ENCODE measurements at places on chromosomes 3 and 15.

GRCh38 chr3:63870615-63871005, 6.9 kb downstream of the ATXN7 start:
- DNase-seq, result no peak

DNA sequence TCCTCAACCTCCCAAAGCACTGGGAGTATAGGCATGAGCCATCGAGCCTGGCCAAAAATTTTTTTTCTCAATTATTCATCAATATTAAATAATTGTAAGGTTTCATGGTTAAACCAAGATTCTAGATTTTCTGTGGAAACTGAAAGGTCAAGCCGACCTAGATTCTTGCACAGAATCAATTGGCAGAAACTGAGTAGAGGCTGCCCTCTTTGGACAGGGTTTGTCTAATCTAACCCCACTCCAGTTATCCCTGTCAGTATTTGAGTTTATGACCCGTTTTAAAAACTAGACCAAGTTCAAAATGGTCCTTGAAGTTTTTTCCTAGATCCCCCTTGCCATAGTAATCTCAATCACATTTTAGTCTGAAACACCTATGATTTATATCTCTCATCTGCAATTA, 8.6 kb upstream of the ADAM10 start:
- no peak for DNase-seq

DNA sequence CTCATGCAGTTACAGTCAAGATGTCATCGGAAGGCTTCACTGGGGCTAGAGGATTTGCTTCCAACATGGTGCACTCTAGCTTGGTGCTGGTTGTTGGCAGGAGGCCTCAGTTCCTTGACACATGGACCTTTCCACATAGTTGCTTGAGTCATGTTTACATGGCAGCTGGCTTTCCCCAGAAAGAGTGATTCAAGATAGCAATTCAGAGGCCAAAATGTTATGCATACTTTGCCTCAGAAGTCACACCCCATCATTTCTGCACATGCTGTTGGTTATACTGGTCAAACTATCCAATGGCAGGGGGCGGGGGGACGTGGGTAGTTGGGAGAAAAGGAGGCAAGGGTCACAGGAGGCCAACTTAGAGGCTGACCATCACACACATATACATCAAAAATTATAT, 58.7 kb downstream of the FOXB1 start:
- DNase-seq, result no peak

DNA sequence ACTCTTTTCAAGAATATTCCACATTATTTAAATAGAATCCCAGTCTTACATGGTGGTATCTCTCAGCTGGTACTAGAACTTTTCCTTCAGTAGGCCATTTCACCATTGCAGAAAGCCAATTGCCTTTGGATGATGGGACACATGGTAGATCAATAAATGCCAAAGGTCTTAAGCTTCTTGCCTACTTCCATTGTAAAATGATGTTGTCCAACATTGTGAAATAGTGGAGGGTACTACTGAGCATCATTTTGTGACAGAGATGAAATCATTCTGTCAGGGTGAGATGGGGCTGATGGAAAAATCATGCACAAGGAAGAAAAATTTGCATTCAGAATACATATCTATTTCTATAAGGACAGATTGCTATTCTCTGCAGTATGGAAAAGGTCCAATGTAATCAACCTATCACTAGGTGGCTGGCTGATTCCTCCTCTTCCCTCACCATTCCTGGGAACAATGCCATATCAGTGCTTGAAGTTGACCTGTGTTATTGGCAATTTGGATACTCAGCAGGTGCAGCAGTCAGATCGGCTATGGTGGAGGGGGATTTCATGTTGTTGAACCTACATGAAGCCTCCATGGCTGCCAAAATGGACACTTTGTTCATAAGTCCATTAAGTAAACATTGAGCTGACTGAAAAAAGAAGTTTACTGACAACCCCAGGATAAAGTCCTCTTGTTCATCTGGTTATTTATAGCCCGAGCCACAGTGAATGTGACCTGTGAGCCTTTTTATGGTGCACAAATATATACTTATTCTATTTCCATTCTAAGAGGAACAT, 596.9 kb upstream of the ARPP21 start:
- no peak for DNase-seq

GRCh38 chr3:94611596-94611995, 548.7 kb downstream of the NSUN3 start:
- DNase-seq, result no peak

DNA sequence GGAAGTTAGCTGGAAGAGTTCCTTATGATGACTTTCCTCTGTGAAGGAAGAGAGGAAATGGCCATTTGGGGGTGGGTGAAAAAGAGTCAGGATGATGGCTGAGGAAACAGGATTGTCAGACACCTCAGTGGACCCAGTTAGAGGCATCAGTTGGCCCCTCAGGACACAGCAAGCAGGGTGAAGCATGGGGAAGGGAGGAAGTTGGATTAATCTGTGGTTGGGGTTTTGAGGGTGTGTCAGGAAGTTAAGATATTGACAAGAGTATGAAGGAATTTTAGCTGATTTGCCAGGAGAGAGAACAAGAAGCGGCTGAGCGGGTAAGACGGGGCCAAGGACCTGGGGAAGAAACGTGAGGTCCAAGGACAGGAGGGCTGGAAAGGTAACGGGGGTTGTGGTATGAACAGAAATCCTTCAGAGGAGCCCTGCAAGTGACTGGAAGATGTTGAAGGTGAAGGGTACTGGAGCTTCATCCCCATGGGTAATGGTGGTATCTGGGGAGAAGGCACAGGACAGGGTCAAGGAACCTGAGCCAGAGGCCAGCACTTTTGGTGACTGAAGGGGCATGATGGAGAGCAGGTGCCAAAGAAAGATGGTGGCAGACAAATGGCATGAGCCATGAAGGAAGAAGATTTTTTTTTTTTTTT, 2.7 kb downstream of the UQCC5 start:
- DNase-seq, result no peak

DNA sequence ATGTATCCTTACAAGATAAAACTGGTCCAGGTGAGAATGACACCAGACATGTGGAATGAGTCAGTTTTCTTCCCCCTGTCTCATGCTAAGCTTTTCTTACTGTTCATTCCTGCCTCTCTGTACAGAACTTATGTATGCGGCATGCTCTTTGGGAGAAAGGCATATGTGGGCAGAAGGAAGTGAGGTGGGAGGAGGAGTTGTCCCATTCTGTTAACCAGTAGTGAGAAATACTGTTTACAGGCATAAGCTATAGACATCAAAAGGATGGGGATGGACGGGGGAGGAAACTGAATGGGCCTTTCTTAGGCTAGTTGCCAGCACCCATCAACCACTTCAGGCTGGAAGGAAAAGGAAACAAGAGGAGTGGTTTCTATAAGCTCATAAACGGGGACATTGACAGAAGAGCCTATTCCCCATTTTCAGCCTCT, 143.6 kb upstream of the BHLHE40 start:
- no peak for DNase-seq

DNA sequence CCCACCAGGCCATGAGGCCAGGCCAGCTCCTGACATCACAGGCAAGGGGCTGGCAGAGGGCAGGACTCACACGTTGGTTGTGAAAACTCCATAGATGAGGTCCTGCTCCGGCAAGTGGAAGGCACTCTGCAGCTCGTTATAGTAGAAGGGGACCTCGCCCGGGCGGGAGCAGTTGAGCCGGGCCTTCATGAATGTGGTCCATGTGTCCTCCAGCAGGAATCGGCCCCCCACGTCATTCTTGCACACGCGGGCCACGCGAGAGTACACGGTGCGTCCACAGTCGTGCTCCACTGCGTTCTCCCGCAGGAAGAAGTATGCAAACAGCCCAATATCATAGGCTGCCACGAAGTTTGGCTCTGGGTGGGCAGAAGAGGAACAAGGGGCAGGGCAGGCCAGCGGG, 101.2 kb downstream of the SEMA5B start:
- peak; percentile 11 for DNase-seq

GRCh38 chr15:34663101-34663500, 79.7 kb upstream of the GOLGA8B start:
- no peak for DNase-seq

- peak; percentile 1 for DNase-seq
These were observed 10.2 kb upstream of the SKOR1 start for GRCh38 chr15:67815036-67815592.

GRCh38 chr15:73821181-73821580, 52.2 kb upstream of the TBC1D21 start:
- DNase-seq, result no peak

GRCh38 chr3:163916596-163917560, 1161.4 kb downstream of the SI start:
- no peak for DNase-seq

DNA sequence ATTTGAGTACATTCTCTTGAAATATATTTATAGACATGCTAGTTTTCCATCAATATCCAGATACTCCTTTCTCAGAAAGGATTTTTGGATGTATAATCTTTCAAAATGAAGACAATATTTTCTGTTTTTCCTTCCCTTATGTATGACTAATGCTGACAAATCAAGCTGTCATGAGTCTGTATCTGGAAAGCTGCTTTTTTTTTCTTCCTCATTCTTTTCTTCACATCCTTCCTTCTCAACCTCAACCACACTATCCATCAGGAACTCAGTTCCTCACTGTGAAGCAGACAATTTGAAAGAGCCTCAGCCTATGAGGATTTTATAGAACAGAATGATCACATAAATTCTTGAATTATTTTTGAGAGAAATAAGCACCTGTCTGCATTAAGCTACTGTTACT, 335.9 kb upstream of the EPHA6 start:
- DNase-seq, result no peak

DNA sequence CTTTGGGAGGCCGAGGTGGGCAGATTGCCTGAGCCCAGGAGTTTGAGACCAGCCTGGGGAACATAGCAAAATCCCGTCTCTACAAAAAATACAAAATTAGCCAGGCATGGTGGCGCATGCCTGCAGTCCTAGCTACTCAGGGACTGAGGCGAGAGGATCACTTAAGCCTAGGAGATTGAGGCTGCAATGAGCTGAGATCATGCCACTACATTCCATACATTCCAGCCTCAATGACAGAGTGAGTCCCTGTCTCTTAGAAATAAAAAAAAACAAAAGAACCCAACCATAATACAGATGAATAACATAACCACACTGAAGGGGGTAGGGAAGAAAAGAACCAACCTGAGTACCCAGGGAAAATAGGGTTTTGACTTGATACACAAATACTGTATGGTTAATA, 19.7 kb upstream of the CGNL1 start:
- DNase-seq, result no peak

- no peak for DNase-seq
These were observed 81.2 kb downstream of the MDFIC2 start for GRCh38 chr3:70231266-70231701.

DNA sequence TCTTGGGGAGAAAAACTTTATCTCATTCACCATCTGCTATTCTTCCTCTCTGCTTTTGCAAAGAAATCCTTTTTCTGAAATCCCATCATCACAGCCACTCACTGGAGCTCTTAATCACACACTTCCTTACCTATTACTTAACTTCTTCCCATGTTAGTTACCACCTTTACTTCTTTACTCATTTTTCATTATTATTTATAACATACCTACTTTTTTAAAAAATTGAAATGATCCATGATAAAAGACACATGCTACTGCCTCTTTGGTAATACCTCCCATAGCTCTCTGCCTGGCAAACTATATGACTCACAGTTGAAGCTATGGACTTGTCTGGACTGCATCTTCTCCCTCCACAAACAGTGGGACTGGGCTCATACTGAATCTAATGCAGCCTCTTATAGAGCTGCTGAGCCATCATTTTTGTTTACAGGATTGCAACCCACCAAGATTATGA, 150.3 kb downstream of the TNIK start:
- no peak for DNase-seq

DNA sequence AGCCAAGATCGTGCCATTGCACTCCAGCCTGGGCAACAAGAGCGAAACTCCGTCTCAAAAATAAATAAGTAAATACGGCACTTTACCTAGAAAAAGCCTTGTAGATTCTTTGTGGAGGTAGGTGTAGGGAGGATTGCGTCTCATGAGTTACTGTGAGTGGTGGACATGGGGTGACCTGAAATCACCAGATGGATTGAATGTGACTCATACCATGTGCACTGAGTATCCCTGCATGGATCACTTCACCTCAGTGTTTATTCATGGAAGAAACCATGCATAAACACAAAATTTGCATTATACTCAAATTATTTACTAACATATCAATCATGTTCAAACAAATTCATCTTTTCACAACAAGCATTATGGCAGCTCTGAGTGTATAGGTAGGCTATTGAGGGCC, 55.9 kb downstream of the MRPS25 start:
- no peak for DNase-seq

DNA sequence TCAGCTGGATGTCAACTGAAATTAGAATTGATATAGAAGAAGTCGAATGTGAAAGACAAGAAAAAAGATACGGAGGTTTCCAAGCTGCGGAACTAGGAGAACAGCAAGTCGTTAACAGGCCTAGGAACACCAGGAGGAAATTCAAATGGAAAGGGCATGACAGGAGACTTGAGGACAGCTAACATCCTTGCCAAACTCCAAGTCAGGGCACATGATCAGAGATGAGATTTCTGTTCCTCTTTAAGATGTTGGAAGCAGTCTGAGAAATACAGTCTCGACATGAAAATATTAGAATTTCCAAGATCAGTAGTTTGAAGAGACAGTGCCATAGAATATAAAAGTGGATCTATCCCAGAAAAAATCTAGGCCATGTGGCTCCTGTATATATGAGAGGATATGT, 5.0 kb downstream of the MYO5A start:
- DNase-seq, result no peak

- DNase-seq, result no peak
These were observed 184.7 kb downstream of the LRRC3B start for GRCh38 chr3:26807272-26807671.

DNA sequence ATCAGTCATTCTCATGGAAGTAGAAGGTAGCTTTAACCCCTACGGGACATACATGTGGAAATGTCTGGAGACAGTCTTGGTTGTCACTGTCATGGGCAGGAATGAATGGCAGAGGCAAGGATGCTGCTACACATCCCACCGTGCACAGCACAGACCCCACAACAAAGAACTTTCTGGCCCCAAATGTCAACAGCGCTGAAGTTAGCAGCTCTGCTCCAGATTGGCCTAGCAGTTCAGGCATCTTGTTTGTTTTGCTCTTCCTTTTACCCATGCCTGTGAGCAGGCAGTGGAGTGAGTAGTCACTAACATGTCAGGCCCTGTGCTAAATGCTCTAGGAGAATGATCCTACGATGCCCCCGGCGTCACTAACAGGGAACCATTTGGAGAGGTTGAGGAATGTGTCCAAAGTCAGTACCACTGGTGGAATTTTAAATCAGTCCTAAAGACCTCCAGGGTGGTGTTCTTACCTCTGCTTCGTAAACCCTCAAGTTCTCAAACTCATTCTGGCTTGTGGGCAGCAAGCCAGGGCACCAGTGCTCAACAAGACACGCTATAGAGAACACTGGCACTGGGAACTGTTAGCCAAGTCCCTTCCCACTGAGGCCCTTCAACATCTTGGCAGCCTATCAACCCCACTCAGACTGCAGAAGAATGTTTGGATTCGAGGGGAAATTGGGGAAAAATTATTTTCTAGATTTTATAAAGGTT, 142.2 kb downstream of the FOXP1 start:
- DNase-seq, result no peak

Measured in right hindlimb (tissue), 1 donor.